ENCODE measurements at places on chromosomes 2 and 18. TPM values are rescaled to one million over a fixed set of nuclear protein-coding genes. Genes with fewer than 3 reads are reported as not detected.

Gene THOC1
- total RNA-seq, result 33.9 TPM

Gene CRYGD
- total RNA-seq, result not detected

Gene C2orf15
- under 0.01 TPM for total RNA-seq

Gene LRRC30
- not detected for total RNA-seq

Gene ZC3H8
- total RNA-seq, result 6.9 TPM

Gene COLEC12
- total RNA-seq, result 60.6 TPM

Gene IRS1
- total RNA-seq, result 29.1 TPM

Gene RBFA
- total RNA-seq, result 22.9 TPM

Gene NPAS2
- total RNA-seq, result 3.6 TPM

Gene NGEF
- under 0.01 TPM for total RNA-seq

Gene PSD4
- 6.1 TPM for total RNA-seq

Gene HOXD4
- total RNA-seq, result not detected

Gene CFAP65
- not detected for total RNA-seq

Gene GPR75
- total RNA-seq, result 1.8 TPM

Gene RASGRP3
- total RNA-seq, result 0.50 TPM

Measured in fibroblast of lung (primary cell).